T47D (cell line): ENCODE measurements at places on chromosomes 5 and 9.
A peak's percentile ranks its signal among the peaks of the same experiment; 100 is the strongest.

- DNase-seq, result no peak
Observed at GRCh38 chr9:4464911-4465513, 25.3 kb upstream of the SLC1A1 start.

GRCh38 chr9:128405780-128406171, 14.9 kb upstream of the CERCAM start:
- DNase-seq, result no peak

- DNase-seq, result peak; percentile 51
Observed at GRCh38 chr9:125538092-125538473, 168.9 kb downstream of the MAPKAP1 start.

GRCh38 chr5:127550652-127551409, 33.4 kb downstream of the PRRC1 start:
- DNase-seq, result no peak
